Hematopoietic multipotent progenitor cell (in vitro differentiated cells): ENCODE measurements at places on chromosomes 6 and 20. TPM values are rescaled to one million over a fixed set of nuclear protein-coding genes. Genes with fewer than 3 reads are reported as not detected.
A peak's percentile ranks its signal among the peaks of the same experiment; 100 is the strongest.

The UNC5CL gene
- 1.3 TPM for total RNA-seq

The LY6G5C gene
- 3.5 TPM for total RNA-seq

The GINS1 gene
- 3.2 TPM for total RNA-seq

The VWA7 gene
- total RNA-seq, result 2.4 TPM

The AVP gene
- 81.3 TPM for total RNA-seq

DNA sequence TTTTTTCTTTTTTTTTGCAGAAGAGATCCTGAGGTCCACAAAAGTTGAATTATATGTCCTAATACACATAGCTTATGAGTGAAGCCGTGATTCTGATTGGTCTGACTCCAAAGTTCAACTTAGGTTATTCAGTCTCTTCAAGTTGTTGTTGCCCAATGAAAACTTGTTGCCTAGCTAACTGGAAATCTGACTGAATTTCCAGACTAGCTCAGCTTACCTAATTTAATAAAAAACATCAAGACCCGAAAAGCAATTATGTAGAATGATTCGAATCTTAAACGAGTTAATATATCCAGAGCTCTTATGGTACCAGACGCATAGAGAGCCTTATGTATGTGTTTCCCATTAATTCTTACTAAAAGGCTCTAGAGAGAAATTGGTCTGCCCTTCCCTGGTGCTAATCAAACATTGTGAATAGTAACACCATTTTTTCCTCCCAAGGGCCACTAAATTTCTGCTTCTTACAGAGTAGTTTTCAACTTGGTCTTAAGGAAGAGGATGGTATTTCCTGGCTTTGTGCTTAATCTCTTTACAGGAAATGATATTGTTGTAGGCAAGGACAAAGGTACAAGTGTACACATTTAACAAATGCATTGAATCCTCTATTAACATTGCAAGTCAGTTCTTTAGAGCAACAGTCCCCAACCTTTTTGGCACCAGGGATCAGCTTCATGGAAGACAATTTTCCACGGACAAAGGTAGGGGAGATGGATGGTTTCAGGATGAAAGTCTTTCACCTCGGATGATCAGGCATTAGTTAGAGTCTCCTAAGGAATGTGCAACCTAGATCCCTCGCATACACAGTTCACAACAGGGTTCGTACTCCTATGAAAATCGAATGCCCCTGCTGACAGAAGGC lies 107.9 kb downstream of the TSHZ2 start:
- no peak for DNase-seq

The EEF1A2 gene
- total RNA-seq, result 0.27 TPM

DNA sequence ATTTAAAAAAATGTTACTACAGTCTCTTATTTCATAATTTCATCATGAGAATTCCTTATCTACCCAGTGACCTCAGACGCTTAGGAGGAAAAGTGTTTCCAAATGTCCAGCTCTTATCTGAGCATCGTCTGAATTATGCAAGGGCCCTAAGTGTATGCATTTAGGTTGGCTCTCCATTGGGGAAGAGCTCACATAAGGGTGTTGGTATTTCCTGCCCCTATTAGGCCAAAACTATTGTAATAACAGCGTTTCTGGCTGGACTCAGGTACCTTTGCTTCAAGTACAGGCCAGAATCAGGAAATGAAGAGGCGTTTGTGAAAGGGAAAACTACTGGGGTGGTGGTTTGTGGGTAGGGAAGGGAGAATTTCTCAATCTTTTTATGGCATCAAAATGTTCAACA lies 40.4 kb upstream of the SGK1 start:
- DNase-seq, result no peak

The SNAP25 gene
- 0.27 TPM for total RNA-seq

- no peak for DNase-seq
These were observed 15.3 kb downstream of the PRL start for GRCh38 chr6:22281341-22282085.

GRCh38 chr20:39829661-39830060 lies 859.4 kb downstream of the MAFB start:
- no peak for DNase-seq

GRCh38 chr6:34150766-34151165 lies 4.9 kb upstream of the GRM4 start:
- no peak for DNase-seq

The HLA-G gene
- not detected for total RNA-seq

The ECT2L gene
- not detected for total RNA-seq

GRCh38 chr20:5642155-5642981 lies 107.8 kb upstream of the SHLD1 start:
- no peak for DNase-seq

DNA sequence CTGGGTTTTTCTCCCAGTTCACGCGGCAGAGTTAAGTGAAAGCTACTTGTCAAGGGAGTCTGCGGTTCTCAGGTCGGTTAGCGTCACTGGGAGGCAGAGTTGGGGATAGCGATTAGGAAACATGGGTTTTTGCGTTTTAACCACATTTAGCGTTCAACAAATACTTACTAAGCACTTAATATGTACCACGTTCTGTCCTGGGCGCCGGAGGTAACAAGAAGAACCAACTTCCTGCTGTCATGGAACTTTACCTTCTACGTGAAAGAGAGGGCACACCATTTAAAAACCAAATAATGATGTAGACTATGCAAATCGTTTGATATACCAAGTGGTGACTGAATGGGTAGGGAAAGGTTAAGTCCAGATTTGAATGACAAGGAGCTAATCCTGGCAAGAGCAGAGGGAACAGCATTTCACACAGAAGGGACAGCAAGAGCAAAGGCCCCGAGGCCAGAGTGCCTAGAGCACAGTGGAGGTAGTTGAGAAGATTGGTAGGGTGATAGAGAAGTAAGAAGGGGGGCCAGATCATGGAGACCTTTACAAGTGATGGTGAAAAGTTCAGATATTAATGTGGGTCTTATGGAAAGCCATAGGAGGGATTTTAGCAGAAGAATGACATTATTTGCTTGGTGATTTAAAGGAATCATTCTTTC lies 744 bp downstream of the RIOK1 start:
- no peak for DNase-seq

GRCh38 chr6:4397307-4397706 lies 261.9 kb upstream of the ECI2 start:
- DNase-seq, result no peak

- no peak for DNase-seq
These were observed 3.3 kb upstream of the PGK2 start for GRCh38 chr6:49790341-49790740.

The DLK2 gene
- 0.27 TPM for total RNA-seq

- DNase-seq, result no peak
These were observed 13.0 kb upstream of the MATN4 start for GRCh38 chr20:45320948-45321595.

DNA sequence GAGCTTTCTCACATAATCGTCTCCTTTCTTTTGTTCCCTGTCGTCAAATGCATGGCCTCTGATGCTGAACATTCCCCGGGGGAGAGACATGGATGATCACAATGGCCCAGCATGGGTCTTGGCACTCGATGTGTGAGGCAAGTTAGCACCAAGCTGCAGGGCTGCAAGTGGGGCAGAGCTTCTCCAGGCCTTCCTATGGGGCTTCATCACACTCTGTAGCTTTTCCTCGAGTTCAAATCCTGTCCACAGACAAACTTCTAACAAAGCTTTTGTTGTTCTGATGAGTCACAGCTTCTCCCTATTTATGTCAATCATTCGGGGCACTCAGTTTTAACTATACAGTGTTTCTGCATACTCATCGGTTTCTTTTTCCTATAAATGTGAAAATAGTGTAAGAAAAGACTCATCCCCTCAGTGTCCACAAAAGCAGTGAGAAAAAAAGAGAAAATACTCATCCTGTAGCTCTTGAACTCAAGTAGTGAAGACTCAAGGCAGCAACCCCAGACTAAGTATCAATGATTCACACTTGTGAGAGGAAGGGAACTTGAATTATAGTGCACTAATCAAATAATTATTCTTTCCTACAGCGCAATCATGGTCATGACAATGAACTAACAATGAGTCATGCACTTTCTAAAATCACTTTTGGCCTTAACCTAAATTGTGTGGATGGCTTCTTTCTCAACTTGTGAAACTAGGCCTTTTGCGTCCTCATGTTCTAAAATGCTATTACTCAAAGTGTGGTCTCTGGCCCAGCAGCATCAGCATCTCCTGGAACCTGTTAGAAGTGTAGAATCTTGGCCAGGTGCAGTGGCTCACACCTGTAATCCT lies 68.4 kb upstream of the NOX3 start:
- no peak for DNase-seq

DNA sequence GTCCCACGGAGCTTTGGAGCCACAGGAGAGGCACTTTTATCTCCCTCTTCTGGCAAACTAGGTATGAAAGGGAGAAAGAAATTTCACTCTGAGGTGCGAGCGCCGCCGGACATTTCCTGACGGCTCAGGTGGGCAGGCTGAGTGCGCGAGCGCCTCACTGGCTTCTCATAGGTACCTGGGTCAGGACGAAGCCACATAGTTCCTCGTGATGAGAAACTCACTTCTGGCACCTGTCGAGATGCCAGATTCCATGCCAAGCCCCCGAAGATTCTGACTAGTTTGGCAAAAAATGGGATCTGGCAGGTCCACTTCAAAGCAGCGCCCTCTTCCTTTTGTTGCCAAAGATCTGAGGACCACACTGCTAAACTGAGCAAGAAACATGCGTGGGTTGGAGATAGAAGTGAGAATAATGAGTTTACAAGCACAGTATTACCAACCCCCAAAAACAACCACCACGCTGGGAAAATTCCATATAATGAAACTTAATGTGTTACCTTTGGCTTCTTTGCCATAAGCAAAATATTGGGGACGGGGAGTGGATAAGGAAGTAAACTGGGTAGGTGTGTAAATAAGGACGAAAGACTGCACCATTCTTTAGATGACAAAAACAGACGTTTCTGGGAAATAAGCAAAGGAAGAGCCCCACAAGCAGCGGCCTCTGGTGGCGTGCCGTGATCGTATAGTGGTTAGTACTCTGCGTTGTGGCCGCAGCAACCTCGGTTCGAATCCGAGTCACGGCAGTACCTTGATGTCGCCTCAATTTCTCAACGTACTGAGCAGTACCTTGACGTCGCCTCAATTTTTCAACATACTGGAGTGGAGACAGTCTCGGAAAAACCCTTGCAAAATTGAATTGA lies 89.8 kb upstream of the PRSS16 start:
- peak; percentile 92 for DNase-seq

The THBD gene
- 1.3 TPM for total RNA-seq
